Kidney glomerular epithelial cell (primary cell): ENCODE measurements at places on chromosomes 7 and 10.
A peak's percentile ranks its signal among the peaks of the same experiment; 100 is the strongest.

DNA sequence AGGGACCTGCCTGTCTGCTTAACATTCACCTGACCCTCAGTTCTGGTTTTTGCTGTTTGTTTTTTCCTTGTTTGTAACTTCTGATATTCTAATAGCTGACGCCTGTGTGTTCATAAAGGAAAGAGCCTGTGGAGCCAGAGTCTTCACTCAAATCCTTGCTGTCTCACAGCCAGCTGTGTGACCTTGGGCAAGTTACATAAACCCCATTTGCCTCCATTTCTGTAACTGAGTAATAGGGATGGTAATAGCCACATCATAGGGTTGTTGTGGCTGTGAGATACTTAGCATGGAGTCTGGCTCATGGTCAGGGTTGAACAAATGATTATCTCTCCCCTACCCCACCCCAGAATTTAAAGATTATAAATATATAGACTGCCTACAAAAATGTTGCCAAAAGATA lies 27.0 kb downstream of the WBP1L start:
- no peak for DNase-seq

DNA sequence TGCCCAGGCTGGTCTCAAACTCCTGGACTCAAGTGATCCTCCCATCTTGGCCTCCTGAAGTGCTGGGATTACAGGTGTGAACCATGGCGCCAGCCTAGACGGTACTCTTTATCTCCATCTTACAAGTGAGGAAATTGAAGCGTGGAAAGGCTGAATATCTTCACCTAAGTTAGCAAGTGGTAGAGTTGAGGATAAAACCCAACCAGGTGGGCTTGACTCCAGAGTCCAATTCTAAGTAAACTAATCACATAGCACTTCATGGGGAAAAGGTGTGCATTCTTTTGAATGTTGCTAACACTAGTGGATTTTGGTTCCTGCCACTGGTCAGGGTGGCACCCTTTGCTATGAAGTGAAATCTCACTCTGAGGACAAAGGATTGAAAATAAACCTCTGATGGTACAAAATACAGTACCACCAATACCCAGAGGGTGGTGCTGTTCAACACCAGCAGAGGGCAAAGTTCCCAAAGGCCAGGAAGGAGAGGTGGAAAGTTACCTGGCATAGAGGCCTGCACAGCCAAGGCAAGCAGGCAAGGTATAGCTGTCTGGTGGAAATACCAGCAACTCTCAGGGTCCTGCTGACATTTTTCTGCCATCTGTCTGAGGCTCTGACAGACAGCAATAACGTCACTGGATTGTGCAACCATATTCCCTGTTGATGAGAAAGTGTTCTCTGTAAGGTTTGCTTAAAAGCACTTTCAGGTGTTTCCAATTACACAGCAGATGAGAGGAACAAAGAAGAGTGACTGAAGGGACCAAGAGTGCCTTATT lies 17.6 kb downstream of the ZDHHC16 start:
- peak; percentile 43 for DNase-seq

GRCh38 chr10:42984761-42985325 lies 92.0 kb upstream of the RET start:
- DNase-seq, result no peak

DNA sequence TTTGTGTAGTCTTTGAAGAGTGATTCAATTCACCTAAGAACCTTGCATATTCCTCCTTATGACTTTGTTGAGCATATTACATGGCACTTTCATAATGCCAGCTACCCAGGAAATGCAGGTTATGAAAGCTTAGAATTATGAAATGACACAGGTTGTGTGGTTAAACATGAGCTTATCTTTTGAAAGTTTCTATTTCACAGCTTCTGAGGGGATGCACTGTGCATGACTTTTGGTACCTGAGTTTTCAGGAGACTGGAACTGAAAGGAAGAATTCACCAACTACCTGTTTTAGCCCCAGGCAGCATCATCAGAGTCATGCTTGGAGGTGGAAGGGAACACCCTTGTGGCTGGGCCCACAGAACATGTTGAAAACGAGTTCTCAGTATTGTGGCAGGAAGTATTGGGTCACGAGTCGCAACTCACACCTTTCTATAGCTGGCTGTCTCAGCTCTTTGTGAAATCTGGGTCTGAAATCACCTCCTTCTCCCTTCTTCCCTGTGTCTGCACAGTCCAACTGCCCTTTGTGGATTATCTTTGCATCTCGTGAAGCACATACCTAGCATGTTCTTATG lies 228.2 kb downstream of the PTEN start:
- no peak for DNase-seq

- DNase-seq, result no peak
Observed at GRCh38 chr7:124106575-124106974, 73.7 kb upstream of the TMEM229A start.

DNA sequence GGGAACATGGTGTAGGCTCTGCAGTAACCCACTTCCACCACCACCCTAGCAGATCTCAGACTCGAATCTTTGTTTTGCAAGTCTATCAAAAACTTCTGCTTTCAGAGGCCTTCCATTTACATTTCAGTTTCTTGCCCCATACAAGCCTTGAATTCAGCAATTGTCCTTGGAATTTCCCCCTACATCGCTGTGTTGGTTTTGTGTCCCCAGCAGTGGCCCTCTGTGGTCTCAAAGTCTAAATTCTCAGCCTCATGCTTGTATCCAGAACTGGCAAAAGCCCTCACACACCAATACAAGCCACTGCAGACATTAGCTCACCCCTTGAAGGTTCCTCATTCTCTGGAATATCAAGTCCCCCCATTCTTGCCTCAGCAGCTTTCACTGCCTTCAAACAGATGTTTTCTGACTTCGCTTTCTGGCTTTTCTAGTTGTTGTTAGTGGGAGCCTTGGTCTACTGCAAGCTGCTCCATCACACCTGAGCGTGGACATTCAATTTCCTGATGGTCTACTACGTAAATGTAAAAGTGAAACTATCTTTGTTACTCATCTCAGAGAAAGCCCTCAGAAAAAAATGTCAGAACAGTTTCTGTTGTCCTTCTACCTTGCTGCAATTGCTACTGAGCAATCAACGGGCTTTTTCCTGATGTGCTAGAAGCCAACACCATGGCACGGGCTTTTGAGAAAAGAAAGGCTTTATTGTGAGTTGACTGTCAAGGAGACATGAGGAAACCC lies 1.8 kb upstream of the NUB1 start:
- no peak for DNase-seq

DNA sequence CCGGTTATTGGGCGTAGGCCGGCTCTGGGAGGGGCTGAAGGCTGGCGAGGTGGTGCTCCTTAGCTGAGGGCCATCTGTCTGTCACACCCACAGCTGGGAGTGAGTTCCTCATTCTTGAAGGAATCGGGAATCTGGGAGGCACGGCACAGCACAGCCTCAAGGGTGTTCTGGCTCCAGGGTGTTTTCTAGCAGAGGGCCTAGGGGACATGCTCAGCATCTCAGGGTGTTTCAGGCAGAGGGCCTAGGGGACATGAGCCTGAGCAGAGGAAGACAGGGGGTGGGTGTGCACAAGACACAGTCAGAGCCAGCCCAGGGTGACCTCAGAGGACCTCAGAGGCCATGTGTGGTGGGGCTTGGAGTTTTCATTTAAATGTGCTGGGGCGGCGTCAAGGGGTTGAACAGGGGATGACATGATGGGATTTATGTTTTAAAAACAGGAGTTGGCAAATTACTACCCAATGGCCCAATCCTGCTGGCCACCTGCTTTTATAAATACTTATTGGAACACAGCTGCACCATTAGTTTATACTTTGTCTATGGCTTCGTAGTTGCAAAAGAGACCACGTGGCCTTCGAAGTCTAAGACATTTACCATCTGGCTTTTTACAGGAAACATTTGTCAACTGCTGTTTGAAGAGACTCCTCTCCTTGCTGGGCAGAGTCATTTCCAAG lies 121.6 kb downstream of the PRKAG2 start:
- no peak for DNase-seq

DNA sequence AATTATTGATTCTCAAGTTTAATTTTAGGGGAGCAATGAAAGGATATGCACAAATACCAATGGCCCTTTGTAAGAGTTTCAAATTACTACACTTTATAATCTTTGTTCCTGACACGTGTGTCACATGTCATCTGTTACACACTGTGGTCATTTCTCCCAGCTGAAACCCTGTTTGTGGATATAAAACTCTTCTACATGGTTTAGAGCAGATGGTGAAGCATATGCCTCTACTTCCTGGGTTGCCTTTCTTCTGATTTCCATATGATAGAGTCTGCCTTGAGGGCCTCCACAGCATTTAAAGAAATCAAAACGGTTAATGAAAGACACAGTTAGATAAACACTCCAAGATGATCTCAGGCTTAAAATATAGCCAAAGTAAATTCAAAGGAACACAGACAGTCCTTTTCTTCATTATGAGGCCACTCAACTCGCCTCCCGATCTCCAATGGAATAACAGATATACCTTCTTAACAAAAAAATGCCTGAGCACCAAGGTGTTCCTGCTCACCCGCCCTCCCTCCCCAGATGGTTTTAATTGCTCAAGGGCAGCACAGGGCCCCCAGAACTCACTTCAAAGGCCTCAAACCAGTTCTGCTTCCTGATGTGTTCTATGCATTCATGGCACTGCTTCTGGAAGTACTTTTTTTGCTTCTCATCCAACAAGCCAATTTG lies 75.0 kb downstream of the CPVL start:
- DNase-seq, result no peak

DNA sequence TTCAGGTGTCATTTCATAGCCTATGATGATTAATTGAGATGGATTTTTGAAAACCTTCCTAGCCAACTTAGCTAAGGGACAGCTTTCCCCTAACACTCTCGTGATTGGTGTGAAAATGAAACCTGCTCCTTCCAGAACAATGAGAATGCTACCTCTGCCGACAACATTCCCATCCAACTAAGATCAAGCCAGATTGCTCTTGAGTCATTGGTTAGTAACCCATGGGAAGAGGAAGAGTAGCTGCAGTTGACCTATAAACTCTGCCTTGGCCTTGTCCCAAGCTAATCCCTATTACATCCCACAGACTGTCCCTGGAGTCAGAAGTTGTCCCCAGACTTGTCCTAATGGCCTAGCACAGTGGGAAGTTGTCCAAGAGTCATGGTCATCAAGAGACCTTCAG lies 80.5 kb upstream of the SVIL start:
- no peak for DNase-seq

DNA sequence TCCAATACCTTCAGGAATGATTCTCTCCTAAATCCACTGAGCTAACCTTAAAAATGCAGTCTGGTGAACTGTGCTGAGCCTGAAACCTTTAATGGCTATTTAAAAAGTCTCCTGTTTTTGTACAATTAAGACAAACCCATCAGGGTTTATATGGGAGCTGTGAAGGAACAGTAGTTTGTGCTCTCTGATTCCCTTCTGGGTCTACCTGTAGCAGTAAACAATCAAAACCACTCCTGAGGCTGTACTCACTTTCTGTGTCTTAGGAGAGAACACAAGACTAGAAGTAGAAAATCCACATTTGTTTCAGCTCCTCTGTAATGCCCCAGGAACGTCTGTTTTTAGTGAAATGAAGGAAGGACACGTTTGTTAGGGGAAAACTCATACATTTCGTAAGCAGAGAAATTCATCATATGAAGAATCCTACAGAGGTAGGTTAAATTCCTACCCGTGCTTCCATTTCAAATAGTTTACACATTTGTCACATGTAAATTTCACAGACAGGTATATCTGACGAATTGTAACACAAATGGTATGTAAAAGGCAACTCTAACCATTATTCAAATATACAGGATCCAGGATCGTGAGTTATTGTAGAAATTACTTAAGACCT lies 2.6 kb downstream of the CUX1 start:
- no peak for DNase-seq

GRCh38 chr7:22867589-22867988 lies 44.9 kb upstream of the TOMM7 start:
- DNase-seq, result no peak

- no peak for DNase-seq
Observed at GRCh38 chr7:130268463-130269317, 2.0 kb downstream of the CPA2 start.

- no peak for DNase-seq
Observed at GRCh38 chr10:71382757-71383156, 14.0 kb upstream of the CDH23 start.

DNA sequence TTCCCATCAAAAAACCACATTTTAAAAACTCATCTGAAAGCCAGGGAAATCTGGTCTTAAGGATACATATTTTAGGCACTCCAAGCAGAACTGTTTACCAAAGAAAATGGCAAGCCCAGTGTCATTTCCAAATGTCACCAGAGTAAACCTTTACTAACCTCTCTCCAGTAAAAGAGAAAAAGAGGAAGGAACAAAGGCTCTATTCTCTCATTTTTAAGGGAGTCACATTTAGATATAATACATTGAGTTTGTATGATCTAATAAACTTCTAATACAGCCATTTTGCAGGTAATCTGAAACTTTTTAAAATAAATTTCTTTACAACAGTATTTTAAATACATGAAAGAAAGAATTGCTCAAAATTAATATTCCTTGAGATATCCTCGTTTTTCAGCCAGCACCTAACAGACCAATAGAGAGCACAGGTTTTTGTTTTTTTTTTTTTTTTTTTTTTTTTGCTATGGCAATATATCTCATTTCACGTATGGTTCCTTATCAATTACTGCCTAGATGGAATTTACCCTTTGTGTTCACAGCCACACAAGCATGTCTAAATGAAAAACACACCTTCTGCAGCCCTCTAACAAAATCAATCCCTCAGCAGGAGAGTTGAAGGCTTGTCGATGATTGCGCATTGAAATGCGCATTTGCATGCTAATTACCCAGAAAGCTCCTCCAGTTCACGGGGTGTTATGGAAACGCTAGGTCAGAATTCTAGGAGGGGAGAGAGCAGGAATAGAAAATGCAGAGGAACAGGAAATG lies 39.8 kb upstream of the MSRB2 start:
- no peak for DNase-seq

- no peak for DNase-seq
Observed at GRCh38 chr10:13448216-13448615, 80.6 kb downstream of the BEND7 start.

DNA sequence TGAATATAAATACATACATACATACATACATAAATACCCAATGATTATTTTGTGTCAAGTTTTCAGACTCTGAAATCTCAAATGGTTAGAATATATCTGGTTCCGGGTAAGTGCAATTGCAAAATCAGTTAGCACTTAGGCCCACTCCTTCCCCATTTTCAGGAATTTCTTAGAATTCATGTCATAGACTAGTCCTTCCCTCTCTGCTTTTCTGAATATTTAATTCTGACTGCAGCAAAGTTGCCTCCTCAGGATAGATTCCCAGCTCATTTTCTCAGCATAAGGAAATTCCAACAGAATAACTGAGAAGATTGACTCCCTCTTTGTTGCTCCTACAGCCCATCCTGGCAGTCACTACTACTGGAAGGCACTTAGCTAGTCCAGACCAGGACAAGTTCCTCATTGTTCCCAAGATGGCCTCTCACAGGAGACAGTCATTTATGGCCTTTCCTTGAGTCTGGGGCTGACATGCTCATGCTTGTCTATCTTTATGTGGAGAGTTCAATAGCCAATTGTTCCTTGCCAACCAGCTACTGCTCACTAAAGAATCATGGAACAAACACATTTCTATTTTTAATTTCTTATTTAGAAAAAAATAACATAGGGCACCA lies 142.9 kb upstream of the ITGB1 start:
- DNase-seq, result no peak

DNA sequence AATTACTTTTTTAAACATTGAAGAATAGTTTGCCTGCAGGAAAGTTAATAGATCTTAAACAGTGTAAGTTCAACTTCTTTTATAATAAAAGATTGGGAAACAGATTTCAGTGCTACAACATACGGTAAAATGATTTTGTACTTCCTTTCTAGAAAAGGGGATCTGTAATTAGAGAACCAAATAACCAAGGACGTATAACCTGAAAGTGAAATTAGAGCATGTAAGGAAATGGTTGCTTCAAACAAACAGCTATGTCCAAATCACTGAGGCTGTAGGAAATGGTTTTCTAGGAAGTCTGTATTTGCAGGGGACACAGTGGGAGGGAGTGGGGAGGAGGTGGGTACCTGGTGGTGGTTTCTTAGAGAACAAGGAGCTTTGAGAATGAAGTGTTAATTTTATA lies 57.9 kb upstream of the EXOC6 start:
- no peak for DNase-seq
